ENCODE measurements at places on chromosomes 7 and 10.

GRCh38 chr7:84461093-84461492, 266.5 kb upstream of the SEMA3A start:
- DNase-seq, result no peak

DNA sequence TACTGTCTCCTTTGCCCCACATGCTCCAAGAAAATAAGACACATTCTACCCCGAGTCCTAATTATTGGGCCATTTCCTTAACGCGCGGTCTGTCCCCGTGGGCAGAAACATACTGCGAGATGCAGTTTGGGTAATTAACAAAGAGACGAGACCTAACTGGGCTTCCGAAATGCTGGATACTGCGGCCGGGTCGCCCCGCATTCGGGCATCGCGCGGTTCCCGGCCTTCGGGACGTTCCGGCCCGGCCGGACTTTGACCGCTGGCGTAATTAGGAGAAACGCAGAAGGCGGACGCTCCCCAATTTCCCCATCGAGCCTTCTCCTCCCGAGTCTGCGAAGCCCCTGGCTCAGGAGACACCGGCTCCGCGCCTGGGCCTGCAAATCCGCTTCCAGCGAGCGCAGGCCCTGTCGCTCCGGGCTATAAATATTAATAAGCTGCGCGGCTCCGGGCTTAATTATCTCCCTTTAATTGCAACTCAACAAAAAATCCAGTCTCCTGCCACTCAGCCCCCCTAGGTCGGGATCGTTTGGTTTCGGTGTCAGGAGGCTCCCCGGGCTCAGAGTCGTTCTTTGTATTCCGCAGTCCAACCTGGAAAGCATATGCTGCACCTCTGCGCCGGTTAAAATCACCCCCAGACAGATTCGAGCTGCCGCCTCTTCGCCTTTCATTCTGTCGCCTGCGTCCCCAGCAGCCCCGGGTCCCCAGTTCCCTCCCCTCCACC, 131.5 kb downstream of the SPAG6 start:
- no peak for DNase-seq

GRCh38 chr10:4234661-4235060, 449.7 kb upstream of the KLF6 start:
- DNase-seq, result no peak

DNA sequence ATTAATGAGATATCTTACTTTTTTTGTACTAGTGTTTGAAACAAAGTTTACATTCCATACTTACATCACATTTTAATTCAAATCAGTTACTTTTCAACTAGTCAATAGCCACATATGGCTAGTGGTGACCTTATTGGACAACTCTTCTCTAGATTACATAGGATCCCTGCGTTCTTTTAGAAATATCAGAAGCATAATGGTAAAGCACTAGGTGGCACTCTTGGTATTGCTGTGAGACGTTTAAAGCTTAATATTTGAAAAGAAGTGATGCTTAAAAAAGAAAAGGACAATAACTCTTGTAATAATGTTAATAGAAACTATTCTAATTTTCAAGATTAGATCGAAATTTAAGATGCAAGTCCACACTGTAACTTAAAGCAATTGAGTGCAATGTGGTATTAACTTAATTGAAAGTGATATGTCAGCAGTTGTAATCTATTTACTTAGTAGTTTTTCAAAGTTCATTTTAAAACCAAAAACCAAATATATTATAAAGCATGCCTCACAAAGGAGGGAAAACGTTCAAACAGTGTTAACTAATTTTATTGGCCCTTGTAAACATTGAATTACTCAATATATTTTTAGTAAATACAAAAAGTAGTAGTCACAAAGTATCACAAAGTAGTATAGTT, 339.1 kb downstream of the ATRNL1 start:
- peak; percentile 44 for DNase-seq

- no peak for DNase-seq
Observed at GRCh38 chr7:1858435-1859265, 188.6 kb downstream of the ELFN1 start.

DNA sequence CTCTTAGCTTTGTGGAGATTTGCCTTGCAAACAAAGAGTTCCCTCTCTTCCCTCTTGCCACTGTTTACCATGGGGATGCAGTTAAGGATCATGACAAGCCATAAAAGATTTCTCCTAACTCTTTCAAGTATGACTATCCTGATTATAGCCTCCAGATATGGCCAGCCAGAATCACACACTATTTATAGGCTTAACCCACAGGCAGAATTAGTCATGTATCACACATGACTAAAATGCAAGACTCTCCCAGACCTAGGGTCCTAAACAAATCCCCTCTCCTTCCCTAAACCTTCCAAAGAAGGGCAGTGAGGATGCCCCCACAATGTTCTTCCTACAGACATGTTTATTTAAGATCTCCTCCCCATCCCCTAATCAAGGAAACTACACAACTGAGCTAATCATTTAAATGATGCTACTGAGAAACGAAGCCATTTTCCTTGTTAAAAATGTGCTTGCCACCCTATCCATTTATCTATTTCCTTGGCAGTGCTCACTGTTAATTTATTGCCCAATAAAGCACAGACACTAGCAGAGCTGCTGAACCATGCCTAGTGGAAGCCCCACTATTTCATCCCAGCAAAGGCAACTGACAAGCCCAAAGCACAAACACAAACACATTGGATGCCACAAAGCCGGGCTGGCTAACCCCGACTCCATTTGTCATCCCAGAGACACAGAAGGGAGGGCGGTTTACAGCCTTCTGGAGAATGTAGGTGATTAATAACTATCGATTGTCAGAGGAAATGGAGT, 363.4 kb downstream of the KCNMA1 start:
- no peak for DNase-seq

GRCh38 chr10:19862811-19863515, 46.7 kb downstream of the PLXDC2 start:
- no peak for DNase-seq

DNA sequence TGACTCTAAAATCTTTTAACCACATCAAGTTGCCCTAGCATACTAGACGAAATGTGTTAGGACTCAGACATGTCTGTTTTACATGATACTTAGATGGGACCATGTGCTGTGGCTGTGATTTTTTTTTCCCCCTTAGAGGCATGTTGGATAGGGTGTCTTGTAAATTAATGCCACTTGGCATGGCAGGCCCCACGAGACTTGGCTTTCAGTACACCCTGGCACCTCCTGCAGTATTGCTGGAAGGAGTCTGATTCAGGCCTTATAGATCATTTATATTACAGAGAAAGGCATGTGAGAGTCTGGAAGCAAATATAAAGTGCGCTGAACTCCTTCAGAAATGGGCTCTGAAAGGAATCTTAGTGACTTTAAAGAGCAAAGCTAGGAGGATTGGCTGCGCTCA, 494.1 kb downstream of the SDK1 start:
- no peak for DNase-seq

- DNase-seq, result no peak
Observed at GRCh38 chr10:61978965-61979364, 77.5 kb downstream of the ARID5B start.

DNA sequence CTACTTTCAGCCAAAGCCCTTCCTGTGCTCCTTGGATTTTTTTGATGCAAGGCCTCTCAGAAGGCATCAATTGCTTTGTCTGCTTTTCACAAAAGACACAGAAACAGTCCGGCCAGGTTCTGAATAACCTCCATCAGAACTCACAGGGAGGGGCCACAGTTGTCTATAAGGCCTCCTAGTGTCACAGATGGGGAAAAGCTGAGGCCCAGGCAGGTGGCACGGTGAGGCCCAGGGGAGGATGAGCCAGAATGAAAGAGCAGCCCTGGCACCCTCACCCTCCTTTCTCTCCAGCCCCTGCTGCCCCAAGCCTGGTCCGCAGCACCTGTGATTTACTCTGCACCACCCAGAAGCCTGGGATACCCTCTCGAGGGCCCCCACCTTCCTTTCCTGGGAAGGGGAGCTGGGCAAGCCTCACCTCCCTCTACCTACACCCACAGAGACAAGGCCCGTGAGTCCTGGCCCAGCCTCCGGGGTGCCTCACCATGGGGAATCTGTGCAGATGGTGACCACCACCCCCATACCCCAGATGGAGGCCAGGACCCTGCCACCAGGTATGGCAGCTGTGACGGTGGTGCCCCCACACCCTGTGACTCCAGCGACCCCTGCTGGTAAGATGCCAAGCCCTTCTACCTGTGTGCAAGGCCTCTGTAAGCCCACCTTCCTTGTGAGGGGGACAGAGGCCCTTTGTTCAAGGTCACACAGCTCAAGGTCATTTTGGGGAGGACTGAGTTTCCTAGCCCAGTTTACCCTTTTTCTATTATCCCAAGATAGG, 26.2 kb upstream of the ZNF467 start:
- no peak for DNase-seq

DNA sequence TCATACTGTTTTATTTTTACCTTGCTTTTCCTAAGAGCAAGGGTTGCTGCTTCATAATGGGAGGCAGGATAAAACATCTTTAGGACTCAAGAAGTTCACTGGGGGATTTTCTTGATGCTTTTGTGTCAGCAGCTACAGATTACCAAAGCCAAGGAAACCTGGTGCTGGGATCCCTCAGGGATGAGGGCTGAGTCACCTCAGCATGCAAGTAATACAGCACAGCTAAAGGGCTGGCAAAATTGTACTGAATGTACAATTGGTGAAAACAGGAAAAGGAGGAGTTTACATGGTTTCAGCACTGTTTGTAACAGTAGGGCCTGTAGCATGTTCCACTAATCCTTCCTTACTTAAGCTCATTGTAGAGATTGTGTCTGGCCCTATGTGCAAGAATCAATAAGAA, 1056.8 kb downstream of the SORCS1 start:
- DNase-seq, result no peak

DNA sequence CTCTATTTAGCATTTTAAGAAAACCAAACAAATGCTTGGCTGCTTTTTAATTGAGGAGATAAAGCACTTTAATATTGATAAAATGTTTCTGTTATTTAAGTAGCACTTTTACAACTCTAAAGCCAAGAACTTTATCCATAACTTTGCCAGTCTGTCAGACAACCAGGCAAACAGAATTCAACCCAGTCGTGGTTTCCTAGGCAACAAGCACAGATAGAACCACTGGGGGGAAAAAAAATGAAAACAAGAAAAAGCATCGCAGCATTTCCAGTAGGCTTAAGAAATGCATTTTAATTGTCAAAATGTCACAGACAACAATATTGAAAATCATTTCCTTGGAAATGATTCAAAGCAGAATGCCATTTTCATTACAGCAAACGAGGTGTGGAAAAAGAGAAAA, 323.4 kb downstream of the PARD3 start:
- DNase-seq, result peak; percentile 14

DNA sequence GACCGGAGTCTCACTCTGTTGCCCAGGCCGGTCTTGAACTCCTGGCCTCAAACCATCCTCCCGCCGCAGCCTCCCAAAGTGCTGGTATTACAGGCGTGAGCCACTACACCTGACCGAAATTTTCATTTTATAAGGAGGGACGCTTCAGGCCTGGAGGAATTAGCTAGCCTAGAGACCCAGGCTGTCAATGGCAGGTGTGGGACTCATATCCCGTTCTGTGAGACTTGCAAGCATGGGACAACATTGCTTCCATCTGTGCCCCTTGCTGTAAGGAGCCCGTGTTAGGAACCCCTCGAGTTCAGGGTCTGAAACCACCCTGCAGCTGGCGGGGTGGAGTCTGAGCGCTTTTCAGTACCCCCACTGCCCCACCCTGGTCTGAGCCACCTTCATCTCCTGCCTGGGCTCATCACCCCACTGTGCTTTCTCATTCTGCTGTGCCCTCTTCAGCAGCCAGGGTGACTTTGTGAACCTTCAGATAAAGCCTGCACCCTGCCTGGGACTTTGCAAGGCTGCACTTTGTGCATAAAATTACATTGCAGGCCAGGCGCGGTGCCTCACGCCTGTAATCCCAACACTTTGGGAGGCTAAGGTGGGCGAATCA, 1.3 kb upstream of the DAGLB start:
- no peak for DNase-seq

- no peak for DNase-seq
Observed at GRCh38 chr10:122636953-122637352, 62.7 kb downstream of the C10orf120 start.

DNA sequence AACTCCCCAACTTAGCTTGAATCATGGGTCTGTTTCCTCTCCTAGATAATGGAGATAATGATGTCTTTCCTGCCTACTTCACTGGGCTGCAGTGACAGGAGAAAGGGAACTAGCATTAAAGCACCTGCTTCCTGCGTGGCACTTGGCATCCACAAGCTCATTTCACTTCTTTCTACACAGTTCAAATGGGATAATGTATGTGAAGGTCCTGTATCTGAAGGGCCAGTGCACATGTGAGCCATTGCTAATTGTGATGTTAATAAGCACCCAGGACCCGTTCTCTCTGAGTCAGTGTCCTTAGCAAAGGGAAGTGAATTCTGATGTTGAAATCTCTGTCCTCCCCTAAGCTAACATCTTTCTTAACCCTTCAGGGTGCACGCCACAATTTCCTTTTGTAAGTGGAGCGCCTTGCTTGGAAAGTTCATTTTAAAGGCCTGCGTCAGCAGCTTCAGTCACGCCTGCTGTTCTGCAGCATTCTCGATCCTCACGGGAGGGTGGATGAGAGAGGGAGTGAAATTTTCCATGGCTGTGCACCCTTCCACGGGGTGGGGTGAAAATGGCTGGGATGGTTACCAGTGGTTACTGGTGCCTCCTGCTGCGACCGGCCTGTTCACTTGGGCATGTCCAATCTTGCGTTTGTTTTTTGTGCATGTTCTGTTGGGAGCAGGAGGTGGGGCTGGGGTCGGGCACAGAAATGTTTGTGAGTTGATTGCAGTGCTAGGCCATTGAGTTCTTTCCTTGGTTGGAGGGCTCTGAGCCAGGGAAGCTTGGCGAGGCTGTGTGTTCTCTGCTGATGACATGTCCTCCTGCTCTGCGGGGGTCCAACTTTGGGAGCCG, 59.2 kb downstream of the HK1 start:
- no peak for DNase-seq

DNA sequence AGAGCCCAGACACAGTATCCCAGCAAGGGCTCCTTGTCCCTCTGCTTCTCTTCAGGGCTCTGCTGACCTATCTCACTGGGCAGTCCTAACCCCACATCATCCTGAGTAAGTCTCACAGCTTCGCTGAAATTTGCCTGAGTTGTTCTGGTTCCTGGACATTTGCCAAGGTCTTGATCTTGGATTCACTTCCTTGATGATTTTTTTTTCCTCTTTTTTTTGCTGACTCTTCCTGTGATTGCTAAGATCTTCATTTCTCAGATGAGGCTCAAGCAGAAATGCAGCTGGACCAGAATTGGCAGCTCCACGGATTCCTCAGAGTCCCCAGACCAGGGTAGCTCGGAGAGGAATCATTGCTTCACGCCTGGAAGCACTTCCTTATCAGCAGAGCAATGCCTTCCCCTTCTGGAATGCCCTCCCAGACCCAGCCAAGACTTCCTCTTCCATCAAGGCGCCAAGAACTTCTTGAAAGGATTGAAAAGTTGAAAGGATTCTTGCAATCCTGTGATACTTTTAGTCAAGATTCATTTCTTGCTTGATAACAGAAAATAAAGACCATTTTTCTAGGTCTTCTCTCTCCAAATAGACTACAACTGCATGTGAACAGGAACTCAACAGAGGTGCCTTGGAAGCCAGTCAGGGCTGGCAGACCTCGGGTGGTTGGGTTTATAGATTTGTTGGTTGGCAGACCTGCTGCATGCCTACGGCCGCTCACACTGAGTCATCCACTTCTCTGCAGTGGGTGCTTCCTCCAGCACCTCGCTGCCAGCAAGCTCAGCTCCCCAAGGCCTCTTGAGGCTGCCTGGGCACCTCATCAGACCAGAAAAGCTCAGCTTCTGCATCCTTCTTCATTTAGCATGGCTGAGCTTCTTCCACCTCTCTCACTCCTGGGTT, 8.8 kb upstream of the AFAP1L2 start:
- DNase-seq, result no peak

All from SHP77 treated with DMSO at 0.1 percent for 48 hours (cell line).